Fibroblast of pulmonary artery (primary cell): ENCODE measurements at places on chromosomes 4 and X.

DNA sequence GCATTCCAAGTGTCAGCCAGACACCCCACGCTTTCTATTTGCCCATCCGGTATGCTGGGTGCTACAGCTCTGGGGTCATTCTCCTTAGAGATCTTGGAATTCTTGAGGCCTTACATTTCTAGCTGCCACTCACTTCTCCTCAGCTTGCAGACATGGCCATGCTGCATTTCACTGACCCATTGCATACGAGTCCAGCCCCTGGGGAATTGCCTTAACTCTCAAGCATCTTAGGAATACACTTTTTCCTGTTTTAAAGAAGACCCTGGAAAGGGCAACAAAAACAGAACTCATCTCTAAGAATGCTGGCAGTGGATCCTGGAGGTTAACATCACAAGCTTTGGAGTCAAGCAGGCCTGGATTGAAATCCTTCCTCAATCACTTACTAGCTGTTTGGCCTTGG, 122.0 kb upstream of the LNX1 start:
- no peak for DNase-seq

- peak; percentile 75 for DNase-seq
Observed at GRCh38 chr4:53558065-53558801, 33.1 kb downstream of the LNX1 start.

- no peak for DNase-seq
Observed at GRCh38 chr4:108109997-108110416, 58.7 kb downstream of the LEF1 start.

DNA sequence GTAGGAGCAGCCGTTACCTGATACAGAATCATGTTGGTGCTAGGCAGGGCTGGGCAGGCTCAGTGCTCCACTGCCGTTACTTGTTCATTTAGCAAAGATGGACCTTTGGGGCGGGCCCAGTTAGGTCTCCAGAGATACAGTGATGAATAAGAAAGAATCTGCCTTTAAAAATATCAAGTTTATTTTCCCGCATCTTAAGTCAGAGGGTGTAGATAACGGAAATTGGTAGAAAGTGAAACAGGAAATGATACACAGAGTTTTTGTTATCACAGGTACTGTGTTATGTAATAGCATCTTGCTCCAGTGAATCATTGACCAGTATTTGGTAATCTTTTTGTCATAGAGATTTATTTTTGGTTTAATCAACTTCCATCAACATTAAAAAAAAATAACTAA, 5.5 kb downstream of the TMEM131L start:
- no peak for DNase-seq

DNA sequence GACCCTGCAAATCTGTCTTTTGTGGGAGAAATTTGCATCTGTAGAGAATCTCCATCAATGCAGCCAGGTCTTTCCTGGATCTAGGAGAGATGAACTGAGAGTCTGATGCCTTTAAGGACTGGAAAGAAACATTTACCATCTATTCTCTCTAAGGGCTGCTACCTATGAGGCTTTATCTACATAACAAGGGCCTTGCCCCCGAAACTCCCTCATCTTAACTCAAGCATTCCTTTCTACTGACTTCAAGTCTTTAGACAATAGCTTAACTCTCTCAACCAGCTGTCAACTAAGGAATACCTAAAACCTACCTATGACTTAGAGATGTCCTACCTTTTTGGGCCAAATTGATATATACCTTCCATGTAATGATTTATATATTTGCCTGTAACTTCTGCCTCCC, 32.1 kb downstream of the MAGEB17 start:
- no peak for DNase-seq

DNA sequence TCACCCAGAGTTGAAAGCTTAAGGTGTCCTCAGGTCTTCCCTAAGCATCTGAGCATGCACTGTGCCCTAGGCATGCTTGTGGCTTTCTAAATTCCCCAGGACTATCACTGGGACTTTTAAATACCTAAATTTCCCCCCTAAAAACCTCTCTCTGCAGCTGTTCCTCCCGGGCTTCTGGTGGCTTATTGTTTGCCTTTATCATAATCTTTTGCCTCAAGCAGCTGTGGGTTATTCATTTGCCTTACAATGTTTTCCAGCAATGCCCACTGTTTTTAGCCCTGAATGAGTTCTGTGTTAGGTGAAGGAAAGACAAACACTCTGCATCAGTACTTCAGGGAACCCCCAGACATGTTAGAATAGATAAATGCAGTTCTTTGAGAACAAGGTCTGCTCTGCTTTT, 455.0 kb downstream of the ZIC3 start:
- DNase-seq, result no peak

GRCh38 chrX:151393514-151393913, 3.5 kb upstream of the VMA21 start:
- DNase-seq, result no peak
